ENCODE measurements at places on chromosomes 11 and 22.

- no peak overlapping the region for H3K27ac ChIP-seq
- H3K27me3 ChIP-seq, result peaks cover 17% of the 10 kb centered on the region
- H3K4me3 ChIP-seq, result no peak overlapping the region
- H3K4me1 ChIP-seq, result no peaks in the 10 kb centered on the region
- no peaks in the 10 kb centered on the region for H3K36me3 ChIP-seq
These were observed 59.2 kb upstream of the PRODH start for GRCh38 chr22:18995327-18995711.

- no peaks in the 10 kb centered on the region for H3K27me3 ChIP-seq
- no peak overlapping the region for H3K27ac ChIP-seq
- no peaks in the 10 kb centered on the region for H3K36me3 ChIP-seq
- H3K4me3 ChIP-seq, result no peak overlapping the region
- no peaks in the 10 kb centered on the region for H3K4me1 ChIP-seq
These were observed 638.5 kb downstream of the NTM start for GRCh38 chr11:132008872-132009271.

- no peaks in the 10 kb centered on the region for H3K36me3 ChIP-seq
- H3K27me3 ChIP-seq, result peaks cover 5% of the 10 kb centered on the region
- H3K27ac ChIP-seq, result no peak overlapping the region
- H3K4me1 ChIP-seq, result peaks cover 6% of the 10 kb centered on the region
- no peak for DNase-seq
- no peak overlapping the region for H3K4me3 ChIP-seq
These were observed 79.0 kb downstream of the AASDHPPT start for GRCh38 chr11:106156290-106156937.

GRCh38 chr11:78402847-78403246 is 14.8 kb downstream of the GAB2 start:
- H3K27ac ChIP-seq, result no peak overlapping the region
- H3K4me1 ChIP-seq, result peaks cover 26% of the 10 kb centered on the region
- peaks cover 2% of the 10 kb centered on the region for H3K27me3 ChIP-seq

GRCh38 chr11:124150684-124151083 is 32.5 kb upstream of the OR10D3 start:
- no peaks in the 10 kb centered on the region for H3K4me1 ChIP-seq
- DNase-seq, result no peak
- no peak overlapping the region for H3K27ac ChIP-seq
- H3K27me3 ChIP-seq, result peaks cover 3% of the 10 kb centered on the region

- no peak overlapping the region for H3K27ac ChIP-seq
- H3K36me3 ChIP-seq, result no peaks in the 10 kb centered on the region
- no peak for DNase-seq
- peaks cover 5% of the 10 kb centered on the region for H3K4me1 ChIP-seq
- H3K27me3 ChIP-seq, result no peaks in the 10 kb centered on the region
These were observed 90.8 kb downstream of the LRRC32 start for GRCh38 chr11:76579752-76580151.

GRCh38 chr22:39893526-39893925 is at the start of gene ENTHD1:
ENTHD1 (minus strand) TSS chr22:39893760; CDS start chr22:39887748, 6,012 bp downstream.
- H3K36me3 ChIP-seq, result no peaks in the 10 kb centered on the region
- no peak within 1 kb of the TSS for H3K27ac ChIP-seq
- DNase-seq, result no peak
- no peak within 1 kb of the TSS for H3K4me3 ChIP-seq
- H3K4me1 ChIP-seq, result peaks cover 12% of the 10 kb centered on the region
